ENCODE measurements at places on chromosomes 1 and 21. TPM values are rescaled to one million over a fixed set of nuclear protein-coding genes. Genes with fewer than 3 reads are reported as not detected.

GRCh38 chr1:106937104-106937503 lies 119.4 kb upstream of the PRMT6 start:
- H3K27me3 ChIP-seq: no peaks in the 10 kb centered on the region
- no peak overlapping the region for H3K4me3 ChIP-seq
- no peak for DNase-seq

- no peaks in the 10 kb centered on the region for H3K27me3 ChIP-seq
- no peak overlapping the region for H3K4me3 ChIP-seq
- no peak for DNase-seq
Measured at GRCh38 chr1:182146286-182146685, 84.8 kb upstream of the ZNF648 start.

Gene LCE3E
- total RNA-seq: not detected

Gene KCNA3
- 3.9 TPM for total RNA-seq

DNA sequence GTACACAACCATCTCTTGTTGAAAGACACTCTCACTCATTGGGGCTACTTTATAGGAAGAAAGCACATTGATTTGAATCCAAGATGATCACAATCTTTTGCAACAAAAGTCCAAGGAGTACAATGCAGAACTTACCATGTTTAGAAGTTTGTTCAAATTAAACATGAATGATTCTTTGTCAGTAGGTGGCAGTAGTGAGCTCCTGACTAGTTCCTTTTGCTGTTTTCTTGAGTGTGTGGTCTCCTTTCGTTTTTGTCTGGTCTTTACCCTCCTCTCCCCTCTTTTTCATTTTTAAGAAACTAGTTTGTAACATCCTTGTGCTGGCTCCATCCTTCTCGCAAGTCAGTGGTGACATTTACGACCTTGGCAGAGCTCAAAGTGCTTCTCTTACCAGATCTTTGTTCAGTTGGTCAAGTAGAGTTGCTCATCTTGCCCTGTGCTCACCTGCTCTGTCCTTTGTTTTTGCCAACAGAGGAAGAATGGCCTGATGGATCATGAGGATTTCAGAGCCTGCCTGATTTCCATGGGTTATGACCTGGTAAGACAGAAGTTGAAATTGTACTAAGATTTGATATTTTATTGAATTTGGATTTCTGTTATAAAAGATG lies 35.7 kb upstream of the MTR start:
- no peaks in the 10 kb centered on the region for H3K4me1 ChIP-seq
- no peaks in the 10 kb centered on the region for H3K36me3 ChIP-seq
- H3K4me3 ChIP-seq: no peak overlapping the region
- no peaks in the 10 kb centered on the region for H3K27me3 ChIP-seq
- no peak for DNase-seq

Gene CLDN19
- total RNA-seq: 253 TPM

Gene OR14K1
- total RNA-seq: not detected

Gene GCSAML
- 0.42 TPM for total RNA-seq

- H3K27ac ChIP-seq: no peak overlapping the region
- no peaks in the 10 kb centered on the region for H3K36me3 ChIP-seq
- H3K4me3 ChIP-seq: no peak overlapping the region
- no peaks in the 10 kb centered on the region for H3K4me1 ChIP-seq
- no peaks in the 10 kb centered on the region for H3K27me3 ChIP-seq
Measured at GRCh38 chr1:214473387-214473786, 78.0 kb downstream of the PTPN14 start.

Gene TSPEAR
- not detected for total RNA-seq

DNA sequence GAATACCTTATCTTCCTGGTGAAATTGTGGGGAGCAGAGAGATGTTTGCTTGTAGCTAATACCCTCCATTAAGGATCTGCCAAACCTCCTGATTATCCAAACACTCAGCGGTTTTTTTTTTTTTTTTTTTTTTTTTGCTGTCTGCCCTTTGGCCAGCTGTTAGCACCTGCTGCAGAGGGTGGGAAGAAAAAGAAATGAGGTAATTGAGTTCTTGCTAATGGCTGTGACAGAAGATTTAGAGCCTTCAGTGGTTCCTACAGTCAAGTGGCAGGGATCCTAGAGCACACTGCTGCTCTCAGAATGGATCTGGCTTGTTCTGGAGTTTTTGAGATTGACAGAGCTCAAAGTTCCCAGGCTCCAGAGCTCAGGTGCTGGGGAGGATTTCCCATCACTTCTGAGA lies 342.5 kb downstream of the DISC1 start:
- no peaks in the 10 kb centered on the region for H3K36me3 ChIP-seq
- H3K27ac ChIP-seq: no peak overlapping the region
- H3K4me1 ChIP-seq: no peaks in the 10 kb centered on the region
- DNase-seq: no peak

All from tibial nerve (tissue), 4 donors.